Gastroesophageal sphincter (tissue), 4 donors: ENCODE measurements at places on chromosomes 6 and 20. TPM values are rescaled to one million over a fixed set of nuclear protein-coding genes. Genes with fewer than 3 reads are reported as not detected.

PXT1 gene
- 2.0 TPM for total RNA-seq

DNA sequence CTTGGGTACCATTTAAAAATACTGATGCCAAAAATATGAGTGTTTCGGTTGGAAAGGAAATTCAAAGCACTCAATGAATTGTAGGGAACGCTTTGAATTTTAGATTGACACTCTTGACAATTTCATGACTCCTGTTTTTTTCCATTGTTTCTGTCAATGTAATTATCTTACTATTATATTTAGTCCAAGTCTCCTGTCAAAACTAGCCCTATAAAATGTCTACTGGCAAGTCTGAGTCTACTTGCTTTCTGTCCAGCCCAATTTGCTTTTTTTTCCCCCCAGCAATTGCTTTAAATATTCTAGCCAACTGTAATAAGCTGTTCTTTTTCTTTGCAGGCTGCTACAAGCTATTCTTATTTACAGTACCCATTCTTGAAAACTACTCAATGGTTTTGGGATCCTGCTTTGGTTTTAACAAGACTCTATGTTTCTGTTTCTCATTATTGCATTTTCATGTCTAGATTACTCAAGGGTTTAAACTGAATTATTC lies 1103.9 kb upstream of the GJE1 start:
- ATAC-seq, result no peak

GRCh38 chr20:37907677-37908401 lies 4.9 kb downstream of the VSTM2L start:
- ATAC-seq, result no peak

GRCh38 chr20:20831794-20832193 lies 119.3 kb upstream of the RALGAPA2 start:
- ATAC-seq, result no peak

FAM110A gene
- total RNA-seq, result 1.4 TPM

ROMO1 gene
- total RNA-seq, result 158 TPM

NMBR gene
- total RNA-seq, result not detected

DNA sequence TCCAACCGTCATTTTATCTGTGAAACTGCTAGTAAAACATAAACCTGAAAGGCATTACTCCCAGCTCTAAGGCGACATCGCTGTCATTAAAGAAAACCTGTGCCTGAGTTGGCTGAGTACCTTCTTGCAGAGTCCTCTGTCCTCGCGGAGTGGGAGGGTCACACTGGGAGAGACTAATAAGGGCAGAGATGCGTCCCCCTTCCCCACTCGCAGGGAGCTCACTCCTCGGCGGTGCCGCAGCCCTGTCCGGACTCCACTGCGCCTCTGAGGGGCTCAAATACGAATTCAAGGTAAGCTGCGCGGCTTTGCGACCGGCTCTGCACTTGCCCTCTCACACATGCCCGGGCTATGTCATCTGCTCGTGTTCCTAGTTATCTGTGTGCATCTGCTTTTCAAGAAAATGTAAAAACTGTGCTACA lies at the start of gene COL19A1:
COL19A1 (plus strand) TSS at position 206 of the 419 bp plus-strand sequence. CDS start 13,012 bp downstream, outside the sequence.
- ATAC-seq, result peak; percentile 38

GRCh38 chr6:96521306-96521643 lies 331 bp upstream of the UFL1 start:
- peak; percentile 44 for ATAC-seq

CST5 gene
- total RNA-seq, result not detected

IMPG1 gene
- total RNA-seq, result not detected

- no peak for ATAC-seq
These were observed 525 bp downstream of the PNRC1 start for GRCh38 chr6:89081129-89081422.

PDE7B gene
- total RNA-seq, result 3.6 TPM
